ENCODE measurements at places on chromosomes 16 and 17.
A peak's percentile ranks its signal among the peaks of the same experiment; 100 is the strongest.

GRCh38 chr16:67842509-67843342, 606 bp downstream of the THAP11 start:
- peak; percentile 77 for DNase-seq

GRCh38 chr16:85969159-85969558, 70.2 kb downstream of the IRF8 start:
- no peak for DNase-seq

DNA sequence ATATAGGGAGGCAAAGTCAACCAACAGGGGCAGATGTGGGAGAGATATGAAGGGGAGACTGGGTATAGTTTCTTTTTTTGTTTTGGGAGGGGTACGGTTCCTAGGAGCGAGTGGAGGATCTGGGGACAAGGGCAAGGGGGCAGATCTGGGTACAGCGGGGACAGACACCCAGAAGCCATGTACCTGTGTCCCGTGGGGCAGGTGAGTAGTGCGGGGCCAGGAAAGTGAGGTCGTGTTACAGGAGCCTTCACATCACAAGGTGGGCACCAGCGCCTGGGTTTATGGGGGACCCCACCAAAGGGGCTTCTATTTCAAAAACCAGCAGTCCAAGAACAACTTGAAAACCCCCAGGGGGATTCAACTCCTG, 11.5 kb downstream of the LITAF start:
- DNase-seq: no peak

- DNase-seq: no peak
Measured at GRCh38 chr16:70687671-70688245, 1.9 kb upstream of the MTSS2 start.

- DNase-seq: no peak
Measured at GRCh38 chr17:77581480-77581879, 377.0 kb upstream of the TNRC6C start.

DNA sequence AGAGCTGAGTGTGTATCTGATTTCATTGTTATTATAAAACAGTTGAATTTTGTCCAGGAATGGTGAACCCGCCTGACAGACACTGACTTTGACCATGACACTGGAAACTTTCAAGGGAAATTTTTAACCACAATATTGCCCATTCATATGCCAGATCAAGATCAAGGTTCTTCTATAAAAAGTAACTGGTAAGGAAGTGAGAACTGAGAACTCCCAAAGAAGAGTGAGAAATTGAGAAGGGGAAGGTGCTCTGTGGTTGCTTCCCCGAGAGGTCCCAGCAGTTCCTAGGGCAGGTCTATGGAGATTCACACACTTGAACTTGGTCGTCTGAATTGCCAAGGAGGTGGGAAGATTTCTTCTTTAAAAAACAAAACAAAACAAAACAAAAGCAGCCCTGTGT, 27.3 kb downstream of the SLC6A4 start:
- DNase-seq: no peak

DNA sequence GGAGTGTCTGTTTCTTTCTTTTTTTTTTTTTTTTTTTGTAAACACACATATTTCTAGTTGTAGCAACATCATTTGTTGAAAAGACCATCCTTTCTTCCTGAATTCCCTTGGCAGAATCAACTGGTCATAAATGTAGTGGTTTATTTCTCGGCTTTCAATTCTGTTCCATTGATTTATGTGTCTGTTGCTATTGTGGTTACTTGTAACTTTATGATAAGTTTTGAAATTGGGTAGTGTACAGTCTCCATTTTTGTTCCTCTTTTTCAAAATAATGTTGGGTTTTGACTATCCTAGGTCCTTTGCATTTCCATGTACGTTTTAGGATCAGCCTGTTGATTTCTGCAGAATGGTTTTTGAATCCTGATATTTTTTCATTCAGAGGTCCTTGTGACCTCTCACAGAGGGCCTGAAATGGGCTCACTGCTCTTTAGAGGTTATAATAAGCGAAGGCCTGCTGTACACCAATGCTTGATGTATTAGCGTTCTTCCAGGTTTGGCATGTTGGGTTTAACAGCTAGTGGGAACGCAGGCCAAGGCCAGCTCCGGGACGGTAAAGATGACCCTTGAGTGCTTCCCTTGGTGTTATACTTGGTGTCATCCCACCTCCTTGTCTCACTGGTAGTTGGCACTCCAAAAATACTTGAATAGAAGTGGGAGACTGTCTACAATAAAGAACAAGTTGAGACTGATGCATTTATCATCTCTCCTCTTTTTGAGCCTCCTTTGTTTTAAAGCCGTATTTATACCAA, 43.8 kb downstream of the ZNRF1 start:
- DNase-seq: no peak

GRCh38 chr17:54967621-54968261, 713 bp downstream of the COX11 start:
- peak; percentile 35 for DNase-seq

- no peak for DNase-seq
Measured at GRCh38 chr17:32356750-32357149, 6.8 kb downstream of the ZNF207 start.

- no peak for DNase-seq
Measured at GRCh38 chr17:63973930-63974593, 1.3 kb upstream of the SCN4A start.

- DNase-seq: no peak
Measured at GRCh38 chr17:74429604-74430384, 2.1 kb upstream of the GPRC5C start.

GRCh38 chr17:36731811-36732210, 130.4 kb downstream of the MRM1 start:
- no peak for DNase-seq

GRCh38 chr17:61455324-61456060, 3.3 kb downstream of the TBX4 start:
- DNase-seq: no peak

- no peak for DNase-seq
Measured at GRCh38 chr16:81748476-81749198, 30.5 kb upstream of the PLCG2 start.

DNA sequence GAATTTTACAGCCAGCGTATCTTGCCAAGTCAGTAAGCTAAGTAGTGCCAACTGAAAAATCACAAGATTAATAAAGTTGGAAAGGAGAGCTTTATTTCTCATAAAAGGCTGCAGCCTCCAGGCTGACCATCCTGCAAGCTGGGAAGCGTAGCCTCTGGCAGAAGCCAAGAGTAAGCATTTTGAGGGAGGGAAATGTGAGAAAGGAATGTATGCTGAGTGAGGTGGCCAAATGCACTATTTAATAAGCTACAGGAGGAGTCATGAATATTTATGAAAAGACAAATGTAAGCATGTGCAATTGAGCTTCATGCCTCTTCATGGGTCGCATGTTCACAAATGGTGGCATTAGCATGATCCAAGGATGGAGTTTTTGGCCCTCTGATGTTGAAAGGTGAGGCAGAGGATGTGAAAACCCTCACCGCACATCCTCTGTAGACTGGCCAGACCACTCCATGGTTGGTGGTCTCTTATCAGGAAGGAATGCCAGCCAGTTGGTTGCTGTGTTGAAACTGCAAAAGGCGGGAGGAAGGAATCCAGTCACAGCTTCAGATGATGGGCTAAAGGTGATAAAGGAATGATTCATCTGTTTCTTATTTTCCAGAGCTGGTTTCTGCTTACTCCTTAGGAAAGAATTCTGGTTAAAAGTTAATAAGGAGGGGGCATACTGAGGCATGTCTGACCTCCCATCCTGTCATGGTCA, 9.2 kb downstream of the KRT33B start:
- no peak for DNase-seq

DNA sequence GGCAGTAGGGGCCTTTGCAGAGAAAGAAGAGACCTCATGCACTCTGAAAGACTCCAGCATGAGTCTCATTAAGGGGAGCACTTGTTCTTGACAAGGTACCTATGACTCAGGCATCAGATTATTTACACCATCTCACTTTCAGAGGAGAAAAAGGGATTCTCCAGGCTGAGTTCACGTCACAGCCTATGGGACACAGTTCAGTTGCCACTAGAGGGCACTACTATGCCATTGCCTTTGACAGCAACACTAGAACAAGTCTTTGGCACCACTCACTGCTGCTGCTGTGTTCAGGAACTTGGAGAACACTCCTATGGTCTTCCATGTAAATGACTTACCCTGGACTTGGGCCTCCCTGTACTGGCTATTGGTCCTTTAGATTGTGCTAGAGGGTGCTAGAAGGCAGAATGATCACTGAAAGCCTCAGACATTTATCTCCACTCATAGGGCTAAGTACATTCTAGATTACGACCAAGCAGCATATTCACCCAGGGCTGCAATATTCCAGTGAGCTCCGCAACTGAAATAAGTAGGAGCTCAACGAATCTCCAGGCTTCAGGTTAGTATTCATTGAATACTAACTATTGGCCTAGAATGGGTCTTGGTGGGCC, 225.1 kb upstream of the CA10 start:
- DNase-seq: peak; percentile 42

DNA sequence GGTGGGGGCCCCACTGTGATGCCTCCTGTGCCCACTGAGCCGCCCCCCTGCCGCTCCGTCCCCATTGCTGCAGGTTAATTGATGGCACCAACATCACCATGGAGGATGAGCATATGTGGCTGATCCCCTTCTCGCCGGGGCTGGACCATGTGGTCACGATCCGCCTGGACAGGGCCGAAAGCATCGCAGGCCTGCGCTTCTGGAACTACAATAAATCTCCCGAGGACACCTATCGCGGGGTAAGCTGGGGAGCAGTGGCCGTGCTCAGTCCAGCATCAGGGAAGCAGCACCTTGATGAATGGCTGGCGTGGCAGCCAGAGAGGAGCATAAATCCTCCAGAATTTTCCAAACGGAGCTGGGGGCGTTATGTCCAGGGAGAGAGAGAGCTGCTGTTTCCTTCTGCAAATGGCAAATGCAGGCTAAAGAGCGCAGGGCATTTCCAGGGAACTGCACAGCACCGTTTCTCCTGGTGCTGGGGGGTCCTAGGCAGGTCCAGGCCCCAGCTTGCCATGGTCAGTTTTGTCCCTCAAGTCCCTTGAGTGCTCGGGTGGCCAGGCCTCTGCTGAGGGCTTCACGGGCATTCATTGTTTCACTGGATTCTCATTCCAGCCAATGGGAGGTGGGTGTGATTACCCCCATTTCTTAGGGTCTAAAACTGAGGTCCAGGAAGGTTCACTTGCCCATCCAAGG, 216.4 kb downstream of the KATNIP start:
- DNase-seq: no peak

DNA sequence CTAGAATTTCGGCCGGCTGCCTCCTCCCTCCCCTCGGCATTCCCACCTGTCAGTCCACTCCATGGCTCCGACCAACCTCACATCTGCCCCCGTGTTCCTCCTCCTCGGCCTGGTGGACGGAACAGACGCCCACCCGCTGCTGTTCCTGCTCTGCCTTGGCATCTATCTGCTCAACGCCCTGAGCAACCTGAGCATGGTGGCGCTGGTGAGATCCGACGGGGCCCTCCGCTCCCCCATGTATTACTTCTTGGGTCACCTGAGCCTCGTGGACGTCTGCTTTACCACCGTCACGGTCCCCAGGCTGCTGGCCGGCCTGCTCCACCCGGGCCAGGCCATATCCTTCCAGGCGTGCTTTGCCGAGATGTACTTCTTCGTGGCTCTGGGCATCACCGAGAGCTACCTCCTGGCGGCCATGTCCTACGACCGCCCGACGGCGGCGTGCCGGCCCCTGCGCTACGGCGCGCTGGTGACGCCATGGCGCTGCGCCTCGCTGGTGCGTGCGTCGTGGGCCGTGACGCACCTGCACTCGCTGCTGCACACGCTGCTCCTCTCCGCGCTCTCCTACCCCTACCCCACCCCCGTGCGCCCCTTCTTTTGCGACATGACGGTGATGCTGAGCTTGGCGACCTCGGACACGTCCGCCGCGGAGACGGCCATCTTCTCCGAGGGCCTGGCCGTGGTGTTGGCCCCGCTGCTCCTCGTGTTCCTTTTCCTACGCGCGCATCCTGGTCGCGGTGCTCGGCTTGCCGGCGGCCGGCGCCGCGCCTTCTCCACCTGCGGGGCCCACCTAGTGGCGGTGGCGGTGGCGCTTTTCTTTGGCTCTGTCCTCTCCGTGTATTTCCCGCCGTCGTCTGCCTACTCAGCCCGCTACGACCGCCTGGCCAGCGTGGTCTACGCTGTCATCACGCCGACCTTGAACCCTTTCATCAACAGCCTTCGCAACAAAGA, at the start of gene OR3A2:
Gene OR3A2, minus strand, starts transcription at position 440 of the 948 bp plus-strand sequence.
- no peak for DNase-seq

- DNase-seq: no peak
Measured at GRCh38 chr17:67509390-67510287, 132.6 kb downstream of the PITPNC1 start.

DNA sequence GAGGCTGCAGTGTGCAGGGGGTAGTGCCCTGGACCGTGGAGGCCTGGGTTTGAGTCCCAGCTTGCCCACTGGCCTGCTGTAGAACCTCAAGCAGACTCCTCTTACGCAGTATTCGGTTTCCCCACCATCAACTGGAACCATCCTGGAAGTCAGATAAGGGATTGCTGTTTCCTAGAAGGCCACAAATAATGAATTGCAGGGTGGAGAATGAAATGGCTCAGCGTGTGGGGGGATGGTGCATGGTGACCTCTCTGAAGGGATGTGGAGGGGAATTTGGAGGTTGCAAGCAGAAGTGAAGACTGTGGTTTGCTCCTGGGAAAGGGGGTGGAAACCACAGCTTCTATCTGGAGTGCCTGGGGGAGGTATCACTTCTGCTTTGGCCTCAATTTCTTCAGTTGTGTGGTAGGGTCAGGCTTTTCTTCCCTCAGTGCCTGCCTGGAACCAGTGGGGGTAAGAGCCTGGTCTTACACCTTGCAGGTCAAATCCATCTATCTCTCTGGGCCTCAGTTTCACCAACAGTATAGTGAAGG, 1.7 kb downstream of the ADGRG5 start:
- DNase-seq: no peak

GRCh38 chr17:36106493-36106835, 2.8 kb downstream of the CCL4 start:
- no peak for DNase-seq

- no peak for DNase-seq
Measured at GRCh38 chr17:5344914-5345313, 62.8 kb downstream of the RABEP1 start.

DNA sequence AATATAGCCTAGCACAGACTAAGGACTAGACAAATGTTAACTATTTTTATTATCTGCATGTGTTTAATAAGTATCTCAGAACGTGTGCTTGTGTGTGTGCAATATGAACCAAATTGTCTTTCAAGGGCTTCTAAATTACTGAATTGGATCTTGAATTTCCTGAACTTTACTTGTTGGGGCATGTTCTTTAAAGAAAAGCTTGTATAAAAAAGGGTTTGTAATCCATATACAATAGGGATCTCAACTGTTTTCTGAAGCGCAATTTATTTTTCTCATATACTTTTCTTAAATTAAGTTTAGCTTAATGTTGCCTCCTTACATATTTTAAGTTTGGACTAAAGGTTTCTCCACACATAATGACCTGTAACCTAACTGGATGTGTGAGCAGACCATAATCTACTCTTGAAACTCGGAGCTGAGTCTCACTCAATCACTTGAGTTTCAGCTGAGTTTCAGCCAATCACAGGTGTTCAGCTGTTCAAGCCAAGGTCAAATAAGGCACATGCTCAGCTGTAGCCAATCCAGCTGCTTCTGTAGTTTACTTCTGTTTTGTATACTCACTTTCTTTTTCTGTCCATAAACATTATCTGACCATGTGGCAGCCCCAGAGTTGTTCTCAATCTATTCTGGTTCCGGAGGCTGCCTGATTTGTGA, 72.3 kb downstream of the CDK5R1 start:
- no peak for DNase-seq

All from HuH-7 (cell line).